Activated T-helper 17 cell treated with anti-CD3 and anti-CD28 coated beads, Interleukin-2, amount 50 U/mL, for 72 hours (primary cell): ENCODE measurements at places on chromosomes 1 and 21. TPM values are rescaled to one million over a fixed set of nuclear protein-coding genes. Genes with fewer than 3 reads are reported as not detected.

GRCh38 chr1:108852221-108852975 lies 4.5 kb downstream of the AKNAD1 start:
- no peak for ATAC-seq

The ILDR2 gene
- total RNA-seq: 5.0 TPM

DNA sequence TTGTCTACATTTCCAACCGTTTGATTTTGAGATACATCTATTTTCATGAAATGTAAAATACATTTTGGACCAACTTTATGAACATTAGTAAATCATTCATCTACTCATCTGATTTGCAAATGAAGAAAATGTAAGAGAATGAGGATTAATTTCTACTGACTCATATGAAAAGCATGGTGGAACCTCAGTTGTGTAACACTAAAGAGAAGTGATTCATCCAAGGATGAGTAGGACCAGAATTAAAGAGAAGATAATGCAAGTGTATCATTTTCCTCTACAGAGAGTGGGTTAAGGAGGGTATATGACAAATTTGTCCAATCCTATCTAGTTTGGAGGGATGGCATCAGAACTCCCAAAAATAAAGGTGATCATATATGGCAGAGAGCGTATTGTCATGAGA lies 1967.6 kb downstream of the MRPL39 start:
- no peak for ATAC-seq

GRCh38 chr1:247332623-247333361 lies 1.1 kb upstream of the ZNF496 start:
- no peak for ATAC-seq

DNA sequence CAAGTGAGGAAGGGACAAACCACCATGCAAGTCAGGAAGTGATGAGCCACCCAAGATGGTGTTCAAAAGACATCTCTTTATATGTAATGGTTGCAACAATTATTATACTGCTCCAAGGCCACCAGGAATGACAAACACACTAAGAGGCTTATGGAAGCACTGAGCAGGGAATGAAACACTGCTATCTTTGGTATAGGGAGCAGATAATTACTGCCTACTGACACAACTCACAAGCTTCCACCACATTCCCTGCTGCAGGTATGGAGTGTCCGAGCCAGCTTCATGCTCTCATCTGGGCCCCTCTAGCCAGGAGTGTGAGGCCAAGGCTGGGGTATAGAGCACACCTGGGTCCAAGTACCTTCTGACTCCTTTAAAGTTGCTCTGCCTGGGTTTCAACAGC lies 371.4 kb downstream of the HHAT start:
- no peak for ATAC-seq

GRCh38 chr1:37282764-37283163 lies 191.6 kb upstream of the ZC3H12A start:
- no peak for ATAC-seq

GRCh38 chr1:226912587-226913176 lies 27.4 kb upstream of the COQ8A start:
- ATAC-seq: peak; percentile 77

The LCE3E gene
- not detected for total RNA-seq

DNA sequence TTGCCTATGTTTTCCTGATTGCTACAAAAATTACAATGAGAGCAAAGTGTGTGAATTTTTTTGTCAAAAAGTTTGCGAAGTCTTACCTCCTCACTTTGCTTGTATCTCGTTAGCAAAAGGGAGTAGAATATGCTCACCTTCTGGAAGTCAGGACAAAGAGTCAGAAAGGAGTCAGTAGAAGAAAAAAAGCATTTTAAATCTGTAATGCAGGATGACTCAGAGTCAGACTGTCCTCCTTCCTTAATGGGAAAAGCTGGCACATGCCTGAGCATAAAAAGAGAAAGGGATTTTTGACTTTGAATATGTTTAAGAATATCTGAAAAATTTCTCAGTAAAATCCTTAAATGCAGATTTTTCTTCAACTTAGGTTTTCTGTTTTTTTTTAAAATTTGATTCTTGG lies 14.2 kb upstream of the VN1R5 start:
- no peak for ATAC-seq

GRCh38 chr1:2786329-2787162 lies 14.9 kb downstream of the TTC34 start:
- peak; percentile 70 for ATAC-seq

The RXFP4 gene
- total RNA-seq: not detected

- no peak for ATAC-seq
Measured at GRCh38 chr1:212754193-212754592, 37.4 kb downstream of the NSL1 start.

- ATAC-seq: peak; percentile 90
Measured at GRCh38 chr1:25711555-25712298, 88.3 kb upstream of the SELENON start.

DNA sequence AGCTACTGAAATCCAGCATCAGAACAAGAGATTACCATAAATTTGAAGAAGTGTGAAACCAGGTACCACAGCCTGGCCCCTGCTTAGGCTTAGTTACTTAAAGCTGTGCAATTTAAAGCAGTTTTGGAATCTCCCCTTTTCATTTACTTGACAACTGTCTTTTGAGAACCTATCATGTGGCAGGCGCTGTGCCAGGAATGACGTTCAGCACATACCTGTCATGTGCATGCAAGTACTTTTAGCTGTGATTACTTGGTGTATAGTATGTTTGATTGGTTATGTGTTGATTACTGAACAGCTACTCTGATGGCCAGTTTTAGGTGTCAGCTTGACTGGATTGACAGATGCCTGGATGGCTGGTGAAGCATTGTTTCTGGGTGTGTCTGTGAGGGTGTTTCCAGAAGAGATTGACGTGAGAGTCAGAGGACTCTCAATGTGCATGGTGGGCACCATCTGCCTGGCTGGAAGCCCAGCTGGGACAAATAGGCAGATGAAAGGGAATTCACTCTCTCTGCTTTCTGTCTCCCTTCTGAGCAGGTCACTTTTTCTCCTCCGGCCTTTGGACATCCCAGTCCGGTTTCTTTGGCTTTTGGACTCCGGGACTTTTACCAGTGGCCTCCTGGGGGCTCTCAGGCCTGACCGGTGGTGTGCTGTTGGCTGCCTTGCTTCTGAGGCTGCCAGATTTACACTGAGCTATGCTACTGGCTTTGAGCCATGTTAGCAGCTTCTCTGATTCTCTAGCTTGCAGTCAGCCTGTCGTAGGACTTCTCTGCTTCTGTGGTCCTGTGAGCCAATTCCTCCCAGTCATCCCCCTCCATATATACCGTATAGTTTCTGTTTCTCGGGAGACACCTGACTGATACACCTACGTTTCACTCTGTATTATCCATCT lies 178.0 kb downstream of the RYR2 start:
- no peak for ATAC-seq

The FAM110D gene
- not detected for total RNA-seq

DNA sequence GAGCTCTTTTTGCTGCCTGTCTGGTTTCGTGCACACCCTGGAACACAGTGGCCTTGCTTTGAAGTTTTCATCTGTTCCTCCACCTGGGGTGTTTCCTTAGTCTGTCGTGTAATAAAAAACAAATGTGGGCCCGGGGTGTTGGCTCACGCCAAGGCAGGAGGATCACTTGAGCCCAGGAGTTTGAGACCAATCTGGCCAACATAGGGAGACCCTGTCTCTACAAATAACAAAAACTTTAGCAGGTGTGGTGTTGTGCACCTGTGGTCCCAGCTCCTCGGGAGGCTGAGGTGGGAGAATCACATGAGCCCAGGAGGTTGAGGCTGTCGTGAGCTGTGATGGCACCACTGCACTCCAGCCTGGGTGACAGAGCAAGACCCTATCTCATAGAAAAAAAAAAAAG lies 4.5 kb downstream of the NCMAP start:
- ATAC-seq: no peak

DNA sequence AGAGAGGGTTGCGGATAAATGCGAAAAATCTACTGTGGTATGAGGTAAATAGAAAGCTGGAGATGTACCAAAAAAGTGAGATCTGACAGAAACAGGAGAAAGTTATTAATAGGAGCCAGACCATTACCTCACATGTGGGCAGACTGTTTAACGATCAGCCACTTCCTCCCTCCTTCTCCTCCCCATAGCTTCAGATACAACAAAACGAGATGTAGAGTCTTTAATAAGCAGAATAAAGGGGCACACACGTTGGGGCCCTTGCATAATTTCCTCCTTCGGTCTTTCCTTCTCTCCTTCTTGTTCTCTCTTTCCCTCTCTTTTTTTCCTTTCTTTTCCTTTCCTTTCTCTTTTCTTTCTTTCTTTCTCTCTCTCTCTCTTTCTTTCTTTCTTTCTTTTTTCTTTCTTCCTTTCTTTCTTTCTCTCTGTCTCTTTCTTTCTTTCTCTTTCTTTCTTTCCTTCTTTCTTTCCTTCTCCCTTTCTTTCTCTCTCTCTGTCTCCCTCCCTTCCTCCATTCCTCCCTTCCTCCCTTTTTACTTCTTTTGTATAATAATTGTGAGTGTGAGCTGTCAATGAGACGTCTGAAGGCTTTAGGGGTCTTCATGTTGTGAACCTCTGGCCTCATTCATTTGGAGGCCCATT lies 242.1 kb downstream of the GRIK1 start:
- no peak for ATAC-seq

DNA sequence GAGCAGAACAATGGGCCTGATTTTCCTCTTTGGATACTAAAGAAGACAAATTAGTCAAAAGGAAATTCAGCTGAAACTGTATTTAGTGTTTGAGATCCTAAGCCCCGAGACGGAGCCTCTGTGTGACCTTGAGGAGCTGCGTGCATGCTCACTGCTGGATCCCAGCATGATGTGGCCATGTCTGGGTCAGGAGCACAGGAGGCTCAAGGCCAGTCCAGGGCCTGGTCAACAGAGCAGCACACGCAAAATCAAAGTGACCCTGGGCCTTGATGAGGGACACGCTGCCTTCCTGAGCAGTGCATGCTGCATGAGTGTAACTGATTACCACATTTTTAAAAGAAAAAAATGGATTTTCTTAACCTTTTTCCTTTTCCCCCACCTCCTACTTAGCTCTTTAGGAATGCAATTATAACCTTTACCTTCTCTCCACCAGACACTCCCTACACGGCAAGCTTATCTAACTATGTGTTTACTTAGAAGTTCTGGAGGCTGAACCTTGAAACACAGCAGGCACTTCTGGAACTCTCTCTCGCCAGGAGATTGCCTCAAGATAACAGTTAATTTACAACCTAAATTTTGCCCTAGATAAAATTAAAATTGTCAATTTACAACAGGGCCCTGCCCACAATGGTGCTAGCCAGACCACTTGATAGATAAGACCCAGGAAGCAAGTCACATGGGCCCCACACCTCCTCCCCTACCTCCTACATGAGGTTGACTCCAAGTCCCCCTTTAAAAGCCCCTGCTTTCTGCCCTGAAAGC lies 144.6 kb downstream of the LRIG2 start:
- no peak for ATAC-seq

DNA sequence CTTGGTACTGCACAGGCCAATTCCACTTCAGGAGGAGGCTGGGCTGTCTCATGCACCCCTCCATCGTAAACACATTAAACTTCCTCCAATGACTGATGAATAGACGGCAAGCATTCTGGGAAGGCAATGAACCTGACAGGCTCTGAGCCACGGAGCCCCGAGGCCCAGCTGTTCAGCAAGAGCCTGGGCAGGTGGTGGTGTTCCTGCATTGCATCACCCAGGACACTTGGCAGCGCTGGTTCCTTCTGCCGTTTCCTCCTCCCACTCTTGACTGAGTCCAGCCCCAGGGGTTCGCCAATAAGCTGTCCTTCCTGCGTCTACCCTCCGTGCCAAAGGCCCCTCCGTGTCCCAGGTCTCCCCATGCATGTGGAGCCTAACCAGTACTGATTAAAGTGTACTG lies 109.8 kb downstream of the JAK1 start:
- ATAC-seq: no peak

DNA sequence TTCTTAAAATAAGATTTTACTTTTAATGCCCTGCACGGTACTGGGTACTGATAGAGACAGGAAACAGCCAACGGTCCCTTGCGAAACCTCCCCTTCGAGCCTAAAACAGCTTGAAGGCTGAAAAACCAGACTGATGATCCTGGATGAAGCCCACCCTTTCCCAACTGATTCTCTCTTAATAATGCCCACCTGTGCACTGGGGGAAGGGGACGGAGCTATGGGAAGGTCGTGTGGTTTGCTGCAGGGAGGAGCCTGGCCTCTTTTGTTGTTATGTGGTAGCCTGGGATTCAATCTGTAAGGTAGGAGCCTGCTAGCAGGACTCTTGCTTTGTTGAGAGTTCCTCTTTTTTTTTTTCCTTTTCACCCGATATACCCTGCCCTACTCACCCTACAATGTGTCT lies 25.6 kb downstream of the SAMSN1 start:
- ATAC-seq: no peak

- ATAC-seq: peak; percentile 46
Measured at GRCh38 chr1:46369542-46370213, 24.4 kb upstream of the FAAH start.

The LCE2C gene
- total RNA-seq: not detected

DNA sequence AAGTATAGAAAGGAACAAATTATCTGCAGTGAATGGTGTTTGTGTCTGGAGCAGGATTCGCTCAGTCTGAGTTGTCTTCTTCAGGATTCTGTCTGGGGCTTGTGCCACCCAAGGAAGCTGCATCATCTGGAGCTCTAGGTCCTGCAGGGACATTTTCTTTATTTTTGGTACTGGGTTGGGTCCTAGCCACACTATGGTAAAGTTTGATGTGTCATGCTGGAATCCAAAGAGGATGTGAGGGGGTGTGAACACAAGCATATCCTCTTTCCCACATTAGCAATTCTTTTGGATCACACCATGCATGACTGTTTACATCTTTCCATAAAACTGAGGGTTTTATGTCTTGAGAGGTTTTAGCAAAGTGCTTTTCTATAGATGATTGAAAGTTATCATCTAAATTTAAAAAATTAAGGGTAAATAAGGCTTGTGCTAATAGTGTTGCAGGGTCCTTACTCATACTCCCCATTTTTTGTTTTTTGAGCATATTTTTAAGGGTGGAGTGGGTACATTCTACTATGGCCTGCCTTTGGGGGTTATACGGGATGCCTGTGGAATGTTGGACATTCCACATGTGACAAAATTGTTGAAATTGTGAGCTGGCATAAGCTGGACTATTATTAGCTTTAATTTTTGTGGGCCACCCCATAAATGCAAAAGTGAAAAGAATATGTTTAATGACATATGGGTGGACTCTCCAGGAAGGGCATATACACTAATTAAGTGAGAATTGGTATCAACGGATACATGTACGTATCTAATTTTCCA lies 152.0 kb upstream of the HMCN1 start:
- ATAC-seq: no peak

The RORC gene
- 39.5 TPM for total RNA-seq

GRCh38 chr1:55955016-55955621 lies 624.2 kb downstream of the PLPP3 start:
- no peak for ATAC-seq

The TNFRSF9 gene
- 40.8 TPM for total RNA-seq

The CYB561D1 gene
- 19.2 TPM for total RNA-seq

- ATAC-seq: no peak
Measured at GRCh38 chr1:202046748-202047708, 36.6 kb downstream of the ELF3 start.

GRCh38 chr1:15758343-15758931 lies at the start of gene FBLIM1:
FBLIM1 (plus strand) TSS chr1:15758795; CDS start chr1:15764984, 6,189 bp downstream.
- ATAC-seq: no peak

DNA sequence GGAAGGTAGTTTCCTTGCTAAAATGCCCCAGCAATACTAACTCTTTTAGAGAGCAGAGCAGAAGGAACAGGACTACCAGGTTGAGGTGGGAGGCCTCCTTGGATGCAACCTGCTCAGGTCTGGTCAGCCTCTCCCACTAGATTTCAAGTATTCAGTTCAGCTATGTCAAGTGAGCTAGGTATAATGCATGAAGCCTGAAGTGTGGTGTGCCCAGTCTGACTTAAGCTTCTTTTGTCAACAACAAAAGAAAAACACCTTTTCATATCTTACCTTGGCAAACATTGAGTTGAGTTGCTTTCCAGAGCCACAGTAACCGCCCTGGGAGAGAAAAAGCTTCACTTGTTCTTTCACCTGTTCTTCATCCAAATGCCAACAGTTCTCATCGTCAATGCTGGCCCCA lies 47.8 kb downstream of the UROD start:
- no peak for ATAC-seq

The RTCA gene
- total RNA-seq: 57.7 TPM
